Ovary (tissue), 10 donors: ENCODE measurements at places on chromosomes 3 and 15. TPM values are rescaled to one million over a fixed set of nuclear protein-coding genes. Genes with fewer than 3 reads are reported as not detected.

PPIB gene
- 434 TPM for polyA plus RNA-seq

COLQ gene
- 1.9 TPM for polyA plus RNA-seq

DNA sequence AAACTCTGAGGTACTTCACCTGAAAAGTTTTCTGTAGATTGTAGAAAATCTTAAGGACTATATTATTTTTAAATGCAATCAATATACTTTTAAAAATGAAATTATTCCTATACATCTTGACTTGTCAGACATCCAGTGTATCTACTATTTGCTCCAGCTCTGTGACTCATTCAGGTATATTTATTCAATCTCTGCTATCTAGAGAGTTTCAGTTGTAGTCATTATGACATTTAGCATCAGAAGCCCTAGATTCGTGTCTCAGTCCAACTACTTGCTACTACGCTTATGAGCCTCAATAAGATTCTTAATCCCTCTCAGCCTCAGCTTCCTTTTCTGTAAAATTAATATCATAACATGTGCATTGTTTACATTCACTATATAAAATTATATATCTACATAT lies 22.3 kb upstream of the EIF1B start:
- DNase-seq = no peak

DNA sequence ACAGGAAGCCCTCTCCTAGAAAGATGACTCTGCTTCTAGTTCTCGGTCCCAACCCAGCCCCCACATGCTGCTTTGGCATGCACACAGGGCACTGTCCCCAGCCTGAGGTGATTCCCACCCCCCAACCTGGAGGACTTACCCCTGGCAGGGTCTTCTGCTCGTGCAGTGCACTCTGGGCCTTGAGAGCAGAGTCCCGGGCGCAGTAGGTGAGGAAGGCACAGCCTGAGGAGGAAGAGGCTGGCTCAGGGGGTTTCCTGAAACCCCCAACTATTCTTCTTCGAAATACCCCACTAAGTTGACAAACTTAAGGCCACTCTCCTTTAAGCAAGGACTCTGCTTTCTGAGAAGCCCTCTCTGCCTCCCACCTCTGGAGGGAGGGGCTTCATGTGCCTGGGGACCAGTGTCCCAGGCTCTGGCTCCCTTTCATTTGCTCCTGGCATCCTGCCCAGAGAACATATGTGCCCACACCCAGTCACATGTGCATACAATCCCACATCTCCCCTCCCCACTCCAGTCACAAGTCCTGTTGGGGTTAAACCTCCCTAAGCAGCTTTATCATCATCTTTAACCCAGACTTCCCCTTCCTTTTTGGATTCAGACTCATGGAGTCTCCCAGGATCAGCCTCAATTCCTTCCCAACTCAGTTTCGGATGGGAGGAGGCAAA lies 4.1 kb downstream of the CELF6 start:
- DNase-seq = no peak

GRCh38 chr15:32918547-32918946 lies 200.7 kb downstream of the GREM1 start:
- no peak for DNase-seq

- DNase-seq = no peak
These were observed 113.6 kb downstream of the NEO1 start for GRCh38 chr15:73165844-73166243.

DNA sequence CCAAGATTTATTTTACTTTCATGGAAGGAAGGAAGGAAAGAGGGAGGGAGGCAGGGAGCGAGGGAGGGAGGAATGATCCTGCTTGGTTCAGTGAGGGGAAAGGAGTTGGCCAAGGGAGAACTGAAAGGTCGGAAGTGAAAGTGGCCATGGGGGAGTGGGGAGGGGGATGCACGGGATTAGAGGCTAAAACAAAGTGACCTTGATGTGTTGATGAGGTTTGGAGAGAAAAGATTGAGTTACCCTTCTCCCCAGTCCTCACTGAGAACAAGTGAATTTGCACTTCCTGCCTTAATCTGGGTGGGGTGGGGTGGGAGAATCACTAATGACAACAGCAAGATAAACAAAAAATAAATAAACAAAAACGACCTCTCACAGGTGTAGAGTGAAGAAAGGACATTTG lies 212.0 kb upstream of the TLE3 start:
- DNase-seq = no peak

DNA sequence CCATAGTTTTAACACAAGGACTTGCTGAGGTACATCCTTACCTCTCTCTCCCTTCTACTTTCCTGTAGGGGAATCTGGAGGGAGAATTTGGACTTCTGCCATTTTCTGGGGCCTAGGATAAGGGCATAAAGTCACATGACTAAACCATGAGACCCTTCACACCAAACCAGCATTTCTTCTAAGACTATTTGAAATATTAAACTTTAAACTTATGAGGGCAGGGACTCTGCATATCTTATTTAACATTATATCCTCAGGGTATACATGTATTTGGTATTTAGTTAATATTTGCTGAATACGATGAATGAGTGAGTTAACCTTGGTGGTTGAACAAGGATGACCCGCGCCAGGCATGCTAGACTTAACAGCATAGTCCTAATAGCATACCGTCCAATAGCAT lies 63.4 kb downstream of the USP13 start:
- no peak for DNase-seq

GRCh38 chr3:140443073-140443472 lies 234.8 kb upstream of the TRIM42 start:
- no peak for DNase-seq

DNA sequence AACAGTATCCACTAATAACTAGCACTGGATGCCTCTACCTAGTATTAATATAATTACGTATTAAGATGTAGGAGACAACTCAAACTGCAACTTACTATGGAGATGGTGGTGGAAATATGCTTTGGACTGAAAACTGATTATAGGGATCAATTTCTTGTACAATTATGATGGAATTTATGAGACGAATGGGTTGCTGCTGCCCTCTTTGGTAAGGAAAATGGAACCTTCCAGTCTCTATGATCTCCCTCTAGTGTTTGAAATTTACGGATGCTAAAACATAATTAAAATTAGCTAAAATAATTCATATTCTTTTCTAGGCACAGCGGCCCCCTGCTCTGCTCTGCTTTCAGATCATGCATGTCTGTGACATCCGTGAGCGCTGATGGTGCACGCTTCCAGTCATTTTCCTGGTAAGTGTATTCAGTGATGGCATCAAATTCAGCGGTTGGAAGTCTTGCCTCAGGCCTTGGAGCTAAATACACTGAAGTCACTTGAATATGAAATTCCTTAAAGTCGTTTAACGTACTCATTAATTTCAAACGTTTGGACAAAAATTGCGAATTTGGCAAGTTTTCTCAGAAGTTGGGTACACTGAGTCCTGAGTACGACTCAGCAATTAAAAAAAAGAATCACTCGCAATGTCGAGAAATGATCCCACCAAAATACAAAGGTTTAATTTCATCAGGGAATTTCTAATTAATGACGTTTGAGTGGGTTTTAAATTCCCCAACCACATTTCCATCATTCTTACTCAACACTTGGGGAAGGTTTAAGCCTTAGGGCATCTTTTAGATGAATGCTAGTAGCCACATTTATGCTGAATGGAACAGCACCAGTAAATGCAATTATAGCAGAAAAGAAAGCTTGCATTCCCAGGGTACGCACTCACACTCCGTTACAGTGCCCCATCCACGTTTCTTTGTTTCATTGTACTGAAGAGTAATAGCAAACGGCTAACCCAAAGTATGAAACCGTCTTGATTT lies 132.6 kb downstream of the NR2F2 start:
- no peak for DNase-seq

- DNase-seq = no peak
These were observed 96.4 kb upstream of the IGSF10 start for GRCh38 chr3:151557068-151557840.

DNA sequence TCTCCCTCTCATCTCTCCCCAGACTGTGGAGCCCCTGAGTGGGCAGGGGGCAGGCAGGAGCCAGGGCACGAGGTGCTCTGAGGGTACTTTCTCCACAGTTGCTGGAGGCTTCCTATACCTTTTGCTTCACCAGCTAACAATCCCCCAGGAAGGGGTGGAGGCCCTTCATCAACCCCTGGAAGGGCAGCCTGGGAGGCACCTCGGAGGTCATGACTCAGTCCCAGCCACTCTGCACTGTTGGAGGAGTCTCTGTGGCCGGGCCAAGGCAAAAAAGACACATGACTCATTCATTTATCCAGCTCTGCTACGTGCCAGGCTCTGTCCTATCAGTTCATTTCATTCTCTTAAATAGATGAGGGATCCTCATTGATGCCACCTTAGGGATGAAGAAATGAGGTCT lies 15.6 kb upstream of the KY start:
- DNase-seq = no peak

- no peak for DNase-seq
These were observed 960 bp downstream of the MFN1 start for GRCh38 chr3:179348325-179349013.

DNA sequence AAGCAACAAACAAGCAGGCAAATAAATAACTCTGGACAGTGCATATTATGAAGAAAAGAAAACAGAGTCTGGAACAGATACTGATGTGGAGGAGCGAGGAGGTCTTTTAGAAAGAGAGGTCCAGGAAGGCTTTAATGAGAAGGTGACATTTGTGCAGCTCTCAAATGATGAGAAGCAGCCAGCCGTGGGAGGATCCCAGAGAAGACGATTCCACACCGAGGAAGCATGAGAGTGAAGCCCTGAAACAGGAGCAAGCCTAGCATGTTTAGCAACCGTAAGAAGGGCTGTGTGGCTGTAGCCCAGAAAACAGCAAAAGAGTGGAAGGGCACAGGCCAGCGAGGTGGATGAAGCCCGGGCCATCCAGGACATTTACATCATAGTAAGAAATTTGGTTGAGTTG lies 93.1 kb downstream of the RAD18 start:
- no peak for DNase-seq
